Activated CD8-positive, alpha-beta memory T cell treated with anti-CD3 and anti-CD28 coated beads, Interleukin-2, amount 10 ng/mL, durations not matched to agents 7 days and 5 days (primary cell): ENCODE measurements at places on chromosomes 2 and 18.

DNA sequence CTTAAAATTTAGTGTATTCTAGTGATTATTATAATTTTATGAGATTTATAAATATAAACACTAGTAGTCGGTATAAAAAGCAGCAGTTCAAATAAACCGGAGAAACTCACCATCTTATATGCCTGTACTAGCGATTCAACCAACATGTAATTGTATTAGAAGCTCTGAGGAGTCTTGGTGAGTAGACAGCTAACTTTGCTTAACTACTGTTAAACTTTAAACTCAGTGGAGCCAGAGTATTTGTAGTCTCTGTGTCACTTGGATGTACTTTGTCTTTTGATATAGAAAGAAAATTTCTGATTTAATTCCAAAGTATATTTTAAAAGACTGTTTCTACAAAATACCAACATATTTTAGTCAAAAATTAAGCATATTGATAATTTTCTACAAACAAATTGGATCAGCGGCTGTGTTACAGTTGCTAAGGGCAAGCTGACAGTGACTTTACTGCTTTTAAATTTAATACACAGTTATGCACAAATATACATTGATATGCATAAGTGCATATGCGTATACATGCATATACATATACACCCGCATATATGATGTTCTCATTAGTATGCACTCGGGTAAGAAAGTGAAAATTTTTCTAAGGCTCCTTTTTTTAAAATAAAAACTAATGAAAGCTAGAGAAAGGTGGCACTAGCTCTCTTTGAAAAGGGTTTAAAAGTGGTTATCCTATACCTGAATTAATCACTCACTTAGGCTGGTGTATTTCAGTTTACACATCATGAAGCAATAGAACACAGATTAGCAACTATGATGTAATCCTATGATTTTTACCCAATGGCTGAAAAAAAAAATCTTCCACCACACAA is 374.5 kb downstream of the NCKAP5 start:
- DNase-seq = no peak

- DNase-seq = no peak
These were observed 1.2 kb upstream of the TNS1 start for GRCh38 chr2:218003981-218004419.

GRCh38 chr2:27583390-27583915 is 611 bp downstream of the ZNF512 start:
- no peak for DNase-seq

DNA sequence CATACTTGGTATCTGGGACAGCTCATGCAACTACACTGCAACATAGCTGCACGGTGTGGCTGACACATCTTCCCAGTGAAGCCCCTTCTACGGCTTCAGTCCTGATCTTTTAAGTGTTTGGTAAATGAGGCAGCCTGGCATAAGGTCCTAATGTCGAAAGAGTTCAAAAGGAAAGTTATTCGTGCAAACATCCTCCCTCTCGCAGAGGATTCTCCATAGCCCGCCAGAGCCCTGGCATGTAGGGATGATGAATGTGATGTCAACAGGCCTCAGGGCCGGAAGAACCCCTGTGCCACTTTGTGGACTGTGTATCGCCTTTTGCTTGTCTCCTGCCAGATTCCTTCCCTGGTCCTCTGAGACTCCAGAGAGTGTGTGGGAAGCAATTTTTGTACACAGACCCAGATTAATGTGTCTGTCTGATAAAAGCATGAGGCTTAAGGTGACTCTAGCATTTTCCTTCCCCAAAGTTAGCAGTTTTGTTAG is 88.5 kb downstream of the SOCS6 start:
- DNase-seq = no peak

DNA sequence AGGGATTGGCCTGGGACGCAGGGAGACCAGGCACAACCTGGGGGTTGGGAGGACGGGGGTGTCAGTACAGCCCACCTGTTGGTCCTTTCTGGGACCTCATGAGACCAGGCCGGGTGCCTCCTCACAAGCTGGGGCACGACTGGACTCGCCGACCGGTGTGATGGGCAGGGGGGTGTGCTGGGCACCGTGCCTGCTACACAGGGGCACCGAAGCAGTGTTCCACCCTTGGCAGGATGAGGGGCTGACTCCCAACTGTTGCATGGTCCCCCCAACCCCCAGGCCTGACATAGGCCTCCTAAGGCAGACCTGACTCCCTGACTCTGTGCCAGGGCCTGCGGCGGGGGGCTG is 256.7 kb downstream of the ATAD2B start:
- no peak for DNase-seq

DNA sequence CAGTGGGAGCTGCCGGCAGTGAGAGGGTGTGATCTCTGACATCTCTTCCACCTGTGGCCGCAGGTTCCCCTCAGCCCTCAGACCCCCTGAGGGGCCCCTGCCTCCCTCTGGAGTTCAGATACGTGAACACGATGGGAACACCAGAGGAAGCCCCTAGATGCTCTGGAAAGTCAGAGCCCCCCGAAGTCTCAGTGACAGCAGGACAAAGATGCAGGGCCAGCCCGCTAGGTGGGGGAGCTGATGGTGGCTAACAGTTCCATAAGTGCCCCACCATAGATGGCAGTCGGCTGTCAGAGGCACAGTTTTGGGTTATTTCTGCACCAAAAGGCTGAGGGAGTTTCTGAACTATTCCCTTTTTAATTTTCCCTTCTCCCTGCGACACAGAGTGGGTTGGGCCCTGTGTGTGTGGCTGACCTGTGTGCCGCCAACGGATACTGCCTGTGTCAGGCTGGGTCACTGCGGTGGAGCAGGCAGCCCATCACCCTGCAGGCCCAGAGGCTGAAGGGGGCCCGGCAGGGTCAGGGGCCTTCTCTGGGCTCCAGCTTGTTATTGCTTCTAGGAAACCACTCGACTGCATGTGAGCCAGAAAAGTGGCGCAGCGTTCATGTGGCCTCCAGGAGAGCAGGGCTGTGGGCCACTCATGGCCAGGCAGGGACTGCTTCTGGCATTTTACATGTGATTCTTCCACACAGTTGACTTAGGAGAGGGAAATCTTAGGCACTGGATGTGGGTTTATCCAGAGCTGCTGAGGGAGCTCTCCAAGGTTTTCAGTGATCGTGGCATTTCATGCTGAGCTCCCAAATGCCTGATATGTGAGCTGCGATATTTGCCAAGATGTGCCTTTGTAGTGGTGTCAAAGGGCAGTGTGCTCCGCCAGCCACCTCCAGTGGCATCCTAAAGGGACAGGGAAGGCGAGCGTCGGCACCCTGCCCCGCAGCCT is 225.1 kb downstream of the SH3RF3 start:
- DNase-seq = peak; percentile 8

DNA sequence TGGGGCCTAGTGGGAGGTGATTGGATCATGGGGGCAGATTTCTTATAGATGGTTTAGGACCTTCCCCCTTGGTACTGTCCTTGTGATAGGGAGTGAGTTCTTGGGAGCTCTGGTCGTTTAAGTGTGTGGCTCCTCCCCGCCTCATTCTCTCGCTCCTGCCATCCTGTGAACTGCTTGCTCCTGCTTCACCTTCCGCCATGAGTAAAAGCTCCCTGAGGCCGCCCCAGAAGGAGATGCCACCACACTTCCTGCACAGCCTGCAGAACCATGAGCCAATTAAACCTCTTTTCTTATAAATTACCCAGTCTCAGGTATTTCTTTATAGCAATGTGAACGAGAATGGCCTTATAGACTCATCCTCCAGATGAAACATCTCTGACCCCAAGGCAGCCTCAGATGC is 101.5 kb downstream of the KCNF1 start:
- DNase-seq = no peak

- no peak for DNase-seq
These were observed 18.0 kb downstream of the REL start for GRCh38 chr2:60899230-60899891.

DNA sequence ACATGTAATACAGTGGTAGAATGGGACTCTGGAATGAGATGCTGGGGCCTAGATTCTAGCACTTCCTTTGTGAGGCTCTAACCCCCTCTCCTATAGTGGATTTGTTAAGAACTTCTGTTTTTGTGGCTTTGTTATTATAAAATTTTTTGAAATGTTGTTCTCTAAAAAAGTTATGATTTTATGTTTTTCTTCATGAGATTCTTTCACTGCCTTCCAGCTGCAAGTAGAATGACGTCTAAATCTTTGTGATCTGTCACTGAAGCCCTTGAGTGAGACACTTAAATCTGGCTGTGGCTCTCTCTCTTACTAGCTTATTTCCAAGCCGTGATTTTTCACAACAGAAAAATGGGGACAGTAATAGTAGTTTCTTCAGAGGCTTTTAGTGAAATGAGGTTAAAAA is 1.6 kb downstream of the CASP8 start:
- no peak for DNase-seq

- no peak for DNase-seq
These were observed 403.1 kb downstream of the IRS1 start for GRCh38 chr2:226396541-226396940.

DNA sequence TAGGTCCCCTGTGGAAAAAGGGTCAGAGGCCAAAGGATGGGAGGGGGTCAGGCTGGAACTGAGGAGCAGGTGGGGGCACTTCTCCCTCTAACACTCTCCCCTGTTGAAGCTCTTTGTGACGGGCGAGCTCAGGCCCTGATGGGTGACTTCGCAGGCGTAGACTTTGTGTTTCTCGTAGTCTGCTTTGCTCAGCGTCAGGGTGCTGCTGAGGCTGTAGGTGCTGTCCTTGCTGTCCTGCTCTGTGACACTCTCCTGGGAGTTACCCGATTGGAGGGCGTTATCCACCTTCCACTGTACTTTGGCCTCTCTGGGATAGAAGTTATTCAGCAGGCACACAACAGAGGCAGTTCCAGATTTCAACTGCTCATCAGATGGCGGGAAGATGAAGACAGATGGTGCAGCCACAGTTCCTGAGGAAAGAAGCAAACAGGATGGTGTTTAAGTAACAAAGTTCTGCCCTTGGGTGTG is 165.8 kb downstream of the RPIA start:
- no peak for DNase-seq

GRCh38 chr2:230868947-230869913 is 4.5 kb downstream of the ITM2C start:
- DNase-seq = no peak

DNA sequence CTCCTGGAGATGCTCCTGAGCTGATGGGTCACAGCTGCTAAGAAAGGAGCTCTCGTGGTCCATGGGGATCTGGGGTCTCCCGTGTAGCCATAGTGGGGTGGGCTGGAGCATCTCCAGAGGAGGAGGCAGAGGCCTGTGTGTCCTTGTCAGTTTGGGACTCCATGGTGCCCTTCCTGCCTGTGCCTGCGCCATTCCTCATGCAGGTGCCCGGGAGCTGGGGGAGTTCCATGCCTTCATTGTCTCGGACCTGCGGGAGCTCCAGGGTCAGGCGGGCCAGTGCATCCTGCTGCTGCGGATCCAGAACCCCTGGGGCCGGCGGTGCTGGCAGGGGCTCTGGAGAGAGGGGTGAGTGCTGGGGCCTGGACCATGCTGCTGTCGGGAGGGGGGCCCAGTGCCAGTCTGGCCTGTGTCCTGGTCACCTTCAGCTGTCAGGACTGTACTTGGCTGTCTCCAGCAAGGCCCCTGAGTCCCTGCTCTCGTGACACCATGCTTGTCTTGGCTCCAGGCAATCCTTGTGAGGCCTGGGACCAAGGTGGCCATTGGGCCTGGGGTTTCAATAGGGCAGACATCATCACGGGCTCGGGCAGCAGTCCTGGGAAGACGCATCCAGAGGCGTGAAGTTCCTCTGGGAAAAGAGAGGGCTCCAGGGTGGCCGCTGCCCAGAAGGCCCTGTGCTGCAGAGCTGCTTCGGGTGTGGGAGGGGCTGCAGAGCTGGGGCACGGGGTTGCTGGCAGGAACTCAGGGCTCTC is 7.3 kb downstream of the CAPN10 start:
- DNase-seq = no peak

- DNase-seq = no peak
These were observed 80.0 kb upstream of the TMEM200C start for GRCh38 chr18:5975111-5976002.

GRCh38 chr2:222955008-222955407 is 94.2 kb downstream of the ACSL3 start:
- DNase-seq = no peak

DNA sequence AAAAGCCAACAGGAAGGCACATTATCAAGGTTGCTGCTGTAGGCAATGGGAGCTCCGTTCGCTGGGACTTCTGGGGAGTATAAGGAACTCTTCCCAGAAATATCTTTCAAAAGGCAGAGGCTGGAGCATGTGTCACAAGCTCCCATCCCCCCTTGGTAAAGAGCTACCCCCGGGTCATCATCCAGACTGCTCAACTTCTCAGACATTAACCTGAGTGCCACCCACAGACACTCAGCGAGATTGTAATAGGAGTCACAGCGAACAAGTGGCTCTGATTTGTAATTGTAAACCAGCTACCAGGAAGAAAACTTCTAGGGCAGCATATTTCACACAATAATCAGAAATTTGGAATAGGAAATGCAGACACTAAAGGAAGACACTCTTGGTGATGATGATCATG is 290.2 kb upstream of the PARD3B start:
- no peak for DNase-seq

DNA sequence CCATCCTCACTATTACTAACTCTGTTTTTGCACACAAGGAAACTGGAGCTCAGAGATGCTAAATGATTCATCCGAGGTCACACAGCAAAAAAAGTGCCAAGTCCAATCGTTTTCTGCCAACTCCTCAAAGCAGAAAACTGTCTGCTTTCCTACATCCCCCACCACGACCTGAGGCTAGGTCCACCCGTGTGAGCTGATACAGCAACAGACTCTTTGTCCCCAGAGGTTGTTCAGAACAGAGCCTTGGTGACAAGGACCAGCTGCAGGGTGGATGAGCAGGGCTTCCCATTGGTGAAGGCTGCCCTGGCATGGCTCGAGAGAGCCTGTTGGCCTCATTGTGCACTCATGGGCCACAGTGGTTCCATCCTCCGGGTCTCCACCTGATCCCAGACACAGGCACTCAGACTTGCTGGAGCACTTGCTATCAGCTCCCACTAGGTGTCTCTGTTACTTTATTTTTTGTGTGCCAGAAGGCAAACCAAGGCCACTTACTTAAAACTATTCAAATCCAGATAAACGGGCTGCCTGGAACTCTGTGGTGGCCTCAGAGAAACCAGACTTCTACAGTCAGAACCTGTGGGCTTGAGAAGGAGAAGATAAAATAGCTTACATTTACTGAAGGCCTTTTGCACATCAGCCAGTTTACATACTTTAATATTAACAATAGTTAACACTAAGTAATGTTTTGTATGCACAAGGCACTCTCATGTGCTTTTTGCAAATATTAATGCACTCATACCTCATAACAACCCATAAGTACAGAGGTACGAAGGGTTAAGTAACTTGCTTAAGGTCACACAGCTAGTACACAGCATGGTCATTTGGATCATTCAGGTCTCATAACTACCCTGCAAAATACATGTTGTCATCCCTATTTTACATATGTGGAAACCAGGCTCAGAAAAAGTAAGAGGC is 62.9 kb upstream of the CTIF start:
- DNase-seq = peak; percentile 53

DNA sequence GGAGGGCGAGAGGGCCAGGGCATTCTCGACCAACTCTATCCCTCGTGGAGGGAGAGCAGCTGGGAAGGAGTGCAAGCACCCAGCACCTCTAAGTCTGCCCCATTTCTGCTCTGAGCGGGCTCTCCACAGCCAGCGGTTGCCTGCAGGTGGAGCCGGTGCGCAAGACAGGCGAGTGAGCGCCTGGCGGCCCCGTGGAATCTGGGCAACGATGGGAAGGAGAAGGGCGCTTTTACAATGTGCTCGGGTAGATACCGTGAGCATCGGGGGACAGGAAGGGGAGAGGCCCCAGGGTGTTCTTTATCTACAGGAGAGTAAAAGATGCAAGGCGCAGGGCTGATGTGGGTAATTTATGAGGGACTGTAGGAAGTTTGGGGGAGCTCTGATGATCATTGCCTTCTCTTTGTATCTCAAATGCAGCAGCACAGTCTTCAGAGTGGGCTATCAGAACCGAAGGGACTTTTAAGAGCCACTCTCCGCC is 867 bp upstream of the TTL start:
- DNase-seq = peak; percentile 91

- DNase-seq = peak; percentile 63
These were observed 127.5 kb downstream of the NFATC1 start for GRCh38 chr18:79523206-79523735.
